ENCODE measurements at places on chromosomes 16 and 17.
A peak's percentile ranks its signal among the peaks of the same experiment; 100 is the strongest.

DNA sequence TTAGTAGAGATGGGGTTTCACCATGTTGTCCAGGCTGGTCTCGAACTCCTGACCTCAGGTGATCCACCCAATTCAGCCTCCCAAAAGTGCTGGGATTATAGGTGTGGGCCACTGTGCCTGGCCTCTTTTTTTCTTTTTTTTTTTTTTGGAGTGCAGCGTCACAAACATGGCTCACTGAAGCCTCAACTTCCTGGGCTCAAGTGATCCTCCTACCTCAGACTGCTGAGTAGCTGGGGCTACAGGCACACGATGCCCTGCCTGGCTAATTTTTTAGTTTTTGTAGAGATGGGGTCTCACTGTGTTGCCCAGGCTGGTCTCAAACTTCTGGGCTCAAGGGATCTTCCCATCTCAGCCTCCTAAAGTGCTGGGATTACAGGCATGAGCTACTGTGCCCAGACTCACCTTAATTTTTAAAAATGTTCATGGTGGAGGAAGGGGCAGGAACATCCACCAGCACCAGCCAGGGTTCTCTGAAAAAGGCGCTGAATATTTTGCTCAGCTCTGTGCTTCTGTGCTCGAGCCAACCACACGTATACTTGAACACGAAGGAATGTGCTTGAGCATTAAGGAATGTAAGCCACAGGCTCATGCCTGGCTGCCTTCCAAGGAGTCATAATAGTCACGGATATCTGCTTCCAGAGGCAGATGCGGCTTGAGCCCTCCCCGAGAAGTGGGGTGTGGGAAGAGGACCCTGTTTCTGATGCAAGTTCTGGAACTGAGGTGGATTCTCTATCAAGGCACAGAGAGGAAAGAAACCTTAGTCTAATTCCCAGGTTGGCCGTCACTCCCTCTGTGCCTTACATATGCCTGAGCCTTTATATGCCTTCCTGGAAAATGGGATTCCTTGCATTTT is 65.5 kb upstream of the CREBBP start:
- DNase-seq = no peak

DNA sequence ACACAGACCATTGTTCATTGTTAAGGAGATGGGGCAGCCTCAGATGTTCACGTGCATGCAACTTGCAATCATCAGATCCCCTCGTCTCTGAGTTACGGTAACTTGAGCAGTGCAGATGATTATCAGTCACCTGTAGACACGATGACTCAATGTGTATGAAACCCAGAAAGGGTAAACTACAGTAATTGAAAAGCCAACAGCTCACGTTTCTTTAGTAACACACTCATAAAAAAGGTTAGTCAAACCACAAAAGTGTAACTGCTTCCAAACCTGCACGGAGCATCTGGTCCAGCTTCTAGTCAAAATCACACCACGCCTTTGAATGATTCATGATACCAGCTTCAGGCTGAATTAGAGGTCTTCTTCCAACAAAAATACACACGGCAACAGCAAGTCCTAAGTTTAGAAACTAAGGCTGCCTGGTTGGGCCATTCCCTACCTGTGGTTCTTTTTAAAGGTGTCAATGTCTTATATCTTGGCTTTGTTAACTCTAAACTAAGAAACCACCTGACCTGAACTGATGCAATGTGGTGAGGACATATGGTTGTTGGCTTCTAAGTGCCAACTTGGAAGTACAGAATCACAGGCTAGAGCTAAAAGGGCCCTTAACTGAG is 32.3 kb downstream of the GRB7 start:
- peak; percentile 62 for DNase-seq

DNA sequence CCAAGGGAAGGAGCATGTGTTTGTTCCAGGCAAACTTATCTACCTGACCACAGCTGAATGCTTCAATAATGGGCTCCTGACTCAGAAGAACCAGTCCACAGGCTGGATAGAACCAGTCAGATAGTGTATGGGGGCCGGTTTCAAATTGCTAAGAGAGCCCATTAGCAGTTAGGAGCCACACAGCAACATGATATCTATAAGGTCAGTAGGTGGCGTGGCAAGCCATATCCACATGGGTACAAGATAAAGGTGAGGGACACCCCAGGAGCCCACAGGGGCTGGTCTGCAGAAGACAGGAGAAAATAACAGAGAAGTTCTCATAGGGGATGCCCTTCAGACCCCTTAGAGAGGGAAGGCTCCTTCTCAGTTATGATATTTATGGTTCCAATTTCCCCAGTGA is 31.6 kb upstream of the CDRT15 start:
- DNase-seq = no peak

DNA sequence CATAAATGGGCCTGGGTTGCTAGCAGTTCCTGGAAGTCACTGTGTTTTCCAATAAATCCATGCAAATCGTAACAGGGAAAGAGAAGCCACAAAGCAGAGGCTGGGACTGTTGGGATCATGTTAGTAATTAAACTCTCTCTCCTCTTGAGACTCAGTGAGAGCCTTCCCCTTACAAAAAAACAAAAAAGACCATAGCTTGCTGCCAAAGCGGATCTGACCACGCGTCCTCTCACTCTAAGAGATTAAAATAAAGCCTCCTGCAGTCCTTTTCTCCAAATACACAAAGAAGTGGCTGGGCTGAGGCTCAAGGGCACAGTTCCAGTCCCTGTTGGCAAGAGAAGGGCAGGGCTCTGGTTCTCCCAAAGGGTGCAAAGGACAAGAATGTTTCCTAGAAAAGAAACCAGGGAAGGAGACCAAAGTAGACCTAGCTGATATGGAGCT is 38.5 kb downstream of the PIGL start:
- DNase-seq = no peak

DNA sequence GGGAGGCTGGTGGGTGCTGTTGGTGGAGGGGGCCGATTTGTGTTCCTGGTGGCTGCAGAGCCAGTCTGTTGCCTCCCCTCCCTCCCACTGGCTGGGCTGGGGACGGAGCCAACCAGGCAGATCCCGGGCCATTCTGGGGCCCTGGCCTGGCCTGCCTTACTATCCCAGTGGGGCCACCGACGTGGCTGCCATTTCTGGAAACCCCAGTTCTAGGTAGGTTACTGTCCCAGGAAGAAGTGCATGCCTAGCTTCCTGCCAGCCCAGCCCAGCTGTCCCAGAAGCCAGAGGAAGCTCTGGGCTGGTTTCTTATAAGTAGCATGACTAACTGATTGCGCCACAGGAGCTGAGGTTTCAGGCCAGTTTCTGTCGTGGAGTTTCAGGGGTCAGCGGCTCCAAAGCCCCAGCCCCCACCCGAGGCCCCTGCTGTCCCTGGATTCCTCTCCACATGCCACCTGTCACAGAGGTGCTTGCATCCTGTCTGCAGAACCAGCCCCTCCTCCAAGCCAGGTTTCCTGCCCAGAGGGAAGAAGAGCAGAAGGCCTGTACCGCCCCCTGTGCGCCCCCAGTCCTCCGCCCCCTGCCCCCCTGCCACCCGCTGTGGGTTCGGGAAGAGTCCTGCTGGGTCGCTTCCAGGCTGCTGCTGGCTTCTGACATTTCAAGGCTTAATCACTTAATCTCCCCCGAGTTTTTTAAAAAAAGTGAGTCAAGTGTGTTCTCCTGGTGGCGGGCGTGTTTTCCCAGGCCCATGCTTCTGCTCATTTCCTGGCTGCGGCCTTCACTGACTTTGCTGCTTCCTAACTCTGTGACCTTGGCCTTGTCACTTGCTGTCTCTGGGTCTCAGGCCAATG is 13.2 kb downstream of the IL4R start:
- DNase-seq = no peak

DNA sequence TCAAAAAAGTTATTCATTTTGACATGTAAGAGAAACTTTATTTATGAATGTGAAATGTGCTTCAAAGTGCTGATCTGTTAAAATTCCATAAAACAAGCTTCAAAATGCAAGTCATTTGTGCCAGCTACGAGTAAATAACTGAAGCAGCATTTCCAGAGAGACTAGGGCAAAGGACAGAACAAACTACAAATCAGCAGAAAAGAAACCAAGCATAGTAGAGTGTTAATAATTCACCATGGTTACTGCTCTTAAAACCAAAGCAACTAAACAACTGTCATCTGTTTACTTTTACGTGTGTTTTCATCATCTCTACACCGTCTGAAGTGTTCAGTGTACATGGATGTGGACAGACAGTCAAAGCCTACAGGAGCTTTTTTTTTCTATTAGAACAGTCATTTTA is 1.6 kb upstream of the ASPA start:
- no peak for DNase-seq

- DNase-seq = no peak
Measured at GRCh38 chr17:36691606-36692005, 90.2 kb downstream of the MRM1 start.

DNA sequence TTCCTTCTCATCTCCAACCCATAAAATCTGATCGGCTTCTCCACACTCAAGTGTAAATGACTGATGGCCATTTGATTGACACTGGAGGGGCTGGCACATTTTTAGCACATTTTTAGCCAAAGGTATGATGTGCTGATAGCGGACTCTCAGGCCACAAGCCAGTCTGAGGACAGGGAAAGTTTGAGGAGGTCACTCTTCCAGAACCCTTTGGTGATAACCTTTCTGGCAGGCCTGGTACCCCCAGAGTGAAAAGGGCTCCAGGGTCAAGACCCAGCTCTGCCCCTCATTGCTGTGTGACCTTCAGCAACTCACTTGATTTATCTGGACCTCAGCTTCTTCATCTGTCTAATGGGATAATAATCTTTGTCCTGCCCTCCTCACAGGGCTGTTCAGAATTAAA is 1.7 kb upstream of the NLRC5 start:
- no peak for DNase-seq

DNA sequence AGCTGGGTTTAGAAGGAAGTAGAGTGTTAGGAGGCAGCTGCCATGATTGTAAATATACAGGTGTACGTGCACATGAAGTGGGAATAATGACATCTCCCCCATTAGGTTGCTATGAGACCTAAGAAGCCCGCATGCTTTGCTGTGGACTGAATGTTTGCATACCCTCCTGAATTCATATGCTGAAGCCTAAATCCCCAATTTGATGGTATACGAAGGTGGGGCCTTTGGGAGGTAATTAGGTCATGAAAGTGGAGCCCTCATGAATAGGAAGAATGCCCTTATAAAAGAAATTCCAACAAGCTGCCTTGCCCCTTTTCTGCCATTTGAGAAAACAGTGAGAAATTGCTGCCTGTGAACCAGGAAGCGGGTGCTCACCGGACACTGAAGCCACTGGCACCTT is 44.0 kb downstream of the CCDC182 start:
- no peak for DNase-seq

GRCh38 chr16:76824221-76824620 is 366.8 kb upstream of the MON1B start:
- DNase-seq = no peak

- no peak for DNase-seq
Measured at GRCh38 chr16:62829607-62830006, 793.4 kb upstream of the CDH8 start.

DNA sequence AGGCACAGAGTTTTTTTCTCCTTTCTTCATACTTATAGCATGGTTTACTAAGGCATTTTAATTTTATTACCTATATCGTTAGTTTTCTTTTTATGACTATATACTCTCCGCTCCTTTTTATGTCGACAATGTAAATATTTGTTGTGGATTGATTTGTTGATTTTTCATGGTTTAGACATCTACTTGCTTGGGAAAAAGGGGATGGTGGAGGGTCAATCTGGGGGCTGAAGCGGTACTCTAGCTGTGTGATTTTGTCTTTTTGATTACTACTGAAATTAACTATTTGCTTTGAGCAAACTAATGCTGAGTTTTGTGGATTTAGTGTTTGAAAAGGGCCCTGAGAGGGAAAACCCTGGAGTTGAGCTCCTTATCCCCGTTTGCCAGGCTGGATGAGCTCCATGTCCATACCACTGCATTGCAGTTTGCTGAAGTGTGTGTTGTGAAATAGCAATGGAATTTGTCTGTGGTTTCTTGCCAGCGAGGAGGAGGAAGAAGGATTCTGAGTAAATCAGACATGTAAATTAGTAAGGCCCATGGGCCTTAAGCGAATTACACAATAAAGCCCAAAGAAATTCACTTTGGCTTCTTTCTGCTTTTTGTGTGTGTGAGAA is 72.0 kb downstream of the FTO start:
- no peak for DNase-seq

DNA sequence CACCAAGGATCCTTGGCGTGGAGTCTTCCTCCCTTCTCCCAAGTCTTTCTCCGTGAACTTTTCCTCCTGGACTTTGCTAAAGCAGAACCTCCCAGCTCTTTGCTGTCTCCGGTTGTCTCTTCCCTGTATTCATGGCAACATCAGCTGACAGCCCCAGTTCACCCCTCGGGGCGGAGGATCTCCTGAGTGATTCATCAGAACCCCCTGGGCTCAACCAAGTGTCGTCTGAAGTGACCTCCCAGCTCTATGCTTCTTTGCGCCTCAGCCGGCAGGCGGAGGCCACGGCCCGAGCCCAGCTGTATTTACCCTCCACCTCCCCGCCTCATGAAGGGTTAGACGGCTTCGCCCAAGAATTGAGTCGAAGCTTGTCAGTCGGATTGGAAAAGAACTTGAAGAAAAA is 943 bp downstream of the CNTROB start:
- no peak for DNase-seq

DNA sequence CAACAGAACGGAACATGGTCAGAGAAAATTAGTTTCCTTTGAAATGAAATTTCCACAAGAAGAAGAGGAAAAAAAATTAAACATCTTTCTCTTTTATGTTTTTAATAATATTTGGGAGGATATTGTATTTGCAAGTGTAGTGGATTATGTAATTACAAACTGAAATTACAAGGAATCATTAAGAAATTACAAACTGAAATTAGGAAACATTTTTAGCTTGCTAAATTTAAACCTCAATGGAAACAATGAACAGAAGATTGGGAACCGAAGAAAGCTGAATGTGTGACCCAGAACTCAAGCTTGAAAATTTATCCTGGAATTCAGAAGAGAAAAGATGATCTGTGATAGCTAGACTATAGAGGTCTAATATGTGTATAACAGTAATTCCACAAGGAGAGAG is 4.4 kb upstream of the PIK3R5 start:
- DNase-seq = no peak

DNA sequence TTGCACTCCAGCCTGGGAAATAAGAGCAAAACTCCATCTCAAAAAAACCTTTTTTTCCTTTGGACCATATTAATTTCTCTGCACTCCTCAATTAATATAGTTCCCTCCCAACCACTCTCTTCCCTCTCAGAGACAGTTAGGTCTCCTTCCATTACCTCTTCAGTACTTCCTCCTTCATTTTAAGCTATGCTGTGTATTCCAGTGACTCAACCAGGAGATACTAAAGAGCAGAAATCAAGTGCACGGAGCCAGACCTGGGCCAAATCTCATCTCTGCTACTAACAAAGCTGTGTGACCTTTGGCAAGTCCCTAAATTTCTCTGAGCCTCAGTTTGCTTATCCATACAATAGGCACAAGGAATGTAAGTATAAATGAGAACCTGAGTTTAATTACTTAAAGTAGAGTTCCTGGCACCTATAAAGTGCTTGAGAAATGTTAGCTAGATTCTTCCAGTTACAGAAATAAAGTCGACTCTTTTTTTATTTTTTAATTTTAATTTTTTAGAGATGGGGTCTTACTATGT is 8.5 kb downstream of the PECAM1 start:
- DNase-seq = no peak

Measured in activated CD4-positive, CD25-positive, alpha-beta regulatory T cell (primary cell).